Forelimb muscle (tissue), 1 donor: ENCODE measurements at places on chromosomes 11 and 22.

DNA sequence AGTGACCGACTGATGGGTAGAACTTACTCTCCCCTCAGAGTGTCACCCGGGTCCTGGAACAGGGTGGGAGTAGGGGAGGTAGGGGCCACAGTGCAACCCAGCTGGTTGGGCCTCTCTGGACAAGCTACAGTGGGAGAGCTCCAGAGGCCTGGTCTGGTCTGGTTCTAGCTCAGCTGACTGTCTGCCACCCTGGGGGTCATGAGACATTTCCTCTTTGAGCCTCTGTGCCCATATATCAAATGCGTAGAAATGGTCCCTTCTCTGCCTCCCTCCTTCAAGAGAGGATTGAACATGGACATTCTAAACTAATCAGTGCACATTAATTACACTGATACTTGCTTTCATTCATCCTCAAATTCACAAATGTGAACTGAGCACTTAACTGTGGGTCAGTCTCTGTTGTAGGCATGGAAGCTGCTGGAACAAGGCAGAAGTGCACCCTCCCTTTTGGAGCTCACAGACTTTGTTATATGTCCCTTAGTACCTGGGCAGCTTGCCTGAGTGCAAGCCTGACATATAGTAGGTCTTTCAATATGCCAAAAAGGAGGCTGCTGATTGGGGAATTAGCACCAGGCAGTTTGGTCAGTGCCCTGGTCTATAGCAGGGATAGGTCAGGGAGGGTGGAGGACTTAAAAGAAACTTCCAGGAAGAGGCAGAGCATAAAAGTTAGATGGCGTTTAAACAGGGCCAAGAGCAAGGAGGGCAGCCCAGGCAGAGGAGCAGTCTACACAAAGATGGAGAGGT, 25.7 kb downstream of the ARHGEF17 start:
- no peak for DNase-seq

- DNase-seq, result no peak
Measured at GRCh38 chr11:130854483-130854882, 61.8 kb downstream of the SNX19 start.

- DNase-seq, result no peak
Measured at GRCh38 chr11:69551963-69552362, 70.5 kb downstream of the LINC01488 start.

- no peak for DNase-seq
Measured at GRCh38 chr11:2940147-2940920, 11.1 kb upstream of the PHLDA2 start.

- no peak for DNase-seq
Measured at GRCh38 chr22:21972293-21972779, 10.3 kb downstream of the TOP3B start.

- no peak for DNase-seq
Measured at GRCh38 chr11:70460964-70461363, 62.6 kb downstream of the CTTN start.

- DNase-seq, result no peak
Measured at GRCh38 chr22:20017622-20017958, 967 bp upstream of the ARVCF start.

DNA sequence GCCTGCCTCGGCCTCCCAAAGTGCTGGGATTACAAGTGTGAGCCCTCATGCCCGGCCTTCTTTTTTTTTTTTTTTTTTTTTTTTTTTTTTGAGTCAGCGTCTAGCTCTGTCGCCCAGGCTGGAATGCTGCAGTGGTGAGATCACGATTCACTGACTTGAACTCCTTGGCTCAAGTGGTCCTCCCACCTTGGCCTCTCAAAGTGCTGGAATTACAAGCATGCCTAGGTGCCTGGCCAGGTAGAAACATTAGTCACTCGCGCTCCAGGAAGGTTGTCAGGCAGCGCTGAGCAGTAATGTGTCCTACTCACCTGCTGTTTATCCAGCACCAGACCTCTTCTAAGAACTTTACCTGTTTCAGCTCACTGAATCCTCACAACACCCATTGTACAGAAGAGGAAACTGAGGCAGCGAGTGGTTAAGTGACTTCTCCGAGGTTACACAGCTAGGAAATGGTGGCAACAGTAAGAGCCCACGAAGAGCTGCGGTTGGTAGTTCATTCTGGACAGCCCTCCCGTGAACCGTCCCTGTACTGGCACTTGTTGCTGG, 496 bp upstream of the CST6 start:
- no peak for DNase-seq

- DNase-seq, result no peak
Measured at GRCh38 chr22:44155115-44155514, 25.6 kb upstream of the PARVG start.

- DNase-seq, result no peak
Measured at GRCh38 chr22:17870407-17870806, 96.1 kb upstream of the BID start.

GRCh38 chr11:20337526-20338154, 25.9 kb upstream of the HTATIP2 start:
- peak; percentile 1 for DNase-seq

DNA sequence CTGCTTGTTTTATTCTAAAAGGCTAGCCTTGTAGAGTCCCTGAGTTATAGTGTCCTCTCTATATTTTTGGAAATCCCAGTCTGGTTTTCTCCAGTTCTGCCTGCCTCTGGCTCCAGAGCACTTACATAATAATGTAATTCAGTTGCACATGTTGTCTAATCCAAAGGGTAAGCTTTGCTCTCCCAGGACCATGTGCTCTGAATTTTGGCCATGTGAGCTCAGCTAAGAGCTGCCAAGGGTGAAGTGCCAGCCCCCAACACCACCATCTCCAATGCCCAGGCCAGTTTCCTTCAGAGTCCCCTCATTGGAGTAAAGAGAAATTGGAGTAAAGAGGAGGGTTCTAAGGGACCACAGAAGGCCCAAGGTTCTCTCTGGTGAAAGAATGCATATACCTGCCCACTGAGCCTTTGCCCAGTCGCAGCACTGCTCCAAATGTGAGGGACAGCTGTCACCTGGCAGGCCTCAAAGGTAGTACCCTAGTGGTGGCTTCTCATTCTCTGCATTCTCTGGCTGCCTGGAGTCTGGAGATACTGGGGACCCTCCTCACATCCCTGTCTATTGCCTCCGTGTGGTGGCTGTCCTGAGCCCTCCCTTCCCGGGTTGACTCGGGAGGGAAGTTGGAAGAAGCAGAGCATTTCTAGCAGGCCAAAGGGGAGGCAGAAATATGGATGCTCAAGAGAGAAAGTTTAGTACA, 4.9 kb downstream of the CRY2 start:
- DNase-seq, result no peak

DNA sequence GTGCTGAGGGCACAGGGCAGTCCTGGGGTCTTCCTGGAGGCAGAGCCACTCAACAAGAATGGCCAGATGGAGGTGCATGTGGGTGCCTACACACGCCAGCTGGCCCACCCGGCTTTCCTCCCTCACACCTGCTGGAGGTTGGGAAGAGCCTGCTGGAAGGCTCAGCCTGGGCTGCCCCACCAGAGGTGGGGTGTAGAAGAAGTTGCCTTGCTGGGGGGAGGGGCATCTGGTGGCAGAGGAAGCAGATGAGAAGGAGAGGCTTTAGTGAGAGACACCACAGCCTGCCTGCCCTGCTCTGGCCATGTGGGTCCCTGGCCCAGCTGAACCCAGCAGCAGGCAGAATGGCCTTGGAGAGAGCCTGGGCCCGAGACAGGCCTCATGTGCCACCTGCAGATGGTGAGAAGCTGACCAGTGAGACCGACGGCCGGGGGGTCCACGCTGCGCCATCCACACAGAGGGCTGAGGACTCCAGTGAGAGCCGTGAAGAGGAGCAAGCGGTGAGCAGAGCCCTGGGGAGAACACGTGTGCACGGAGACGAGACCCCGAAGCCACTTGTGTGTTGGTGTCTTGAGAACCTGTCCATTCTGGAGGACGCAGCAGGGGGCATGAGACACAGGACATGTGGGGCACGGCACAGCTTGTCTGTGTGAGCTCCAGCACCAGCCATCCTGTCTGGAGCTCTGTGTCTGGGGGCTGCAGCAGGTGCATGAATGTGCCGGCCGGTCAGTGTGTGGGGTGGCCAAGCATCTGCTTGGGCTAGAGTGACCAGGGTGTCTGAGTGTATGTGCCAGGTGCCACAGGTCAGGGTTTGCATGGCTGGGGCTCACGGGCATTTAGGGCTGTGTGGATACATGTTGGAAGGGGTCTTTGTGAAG, 2.7 kb downstream of the B4GALNT4 start:
- no peak for DNase-seq

DNA sequence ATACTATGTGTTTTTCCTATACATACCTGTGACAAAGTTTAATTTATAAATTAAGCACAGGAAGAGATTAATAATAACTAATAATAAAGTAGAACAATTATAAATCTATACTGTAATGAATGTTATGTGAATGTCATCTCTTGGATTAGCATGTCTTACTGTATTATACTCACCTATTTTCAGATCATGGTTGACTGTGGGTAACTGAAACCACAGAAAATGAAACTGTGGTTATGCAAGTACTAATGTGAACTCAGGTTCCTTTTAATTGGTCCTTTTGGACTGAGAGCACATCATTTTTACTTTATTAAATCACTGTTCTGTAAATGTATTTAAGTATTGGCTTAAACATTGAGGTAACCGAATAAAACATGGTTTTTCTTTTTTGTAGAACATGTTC, 108.8 kb downstream of the PPP6R3 start:
- no peak for DNase-seq

DNA sequence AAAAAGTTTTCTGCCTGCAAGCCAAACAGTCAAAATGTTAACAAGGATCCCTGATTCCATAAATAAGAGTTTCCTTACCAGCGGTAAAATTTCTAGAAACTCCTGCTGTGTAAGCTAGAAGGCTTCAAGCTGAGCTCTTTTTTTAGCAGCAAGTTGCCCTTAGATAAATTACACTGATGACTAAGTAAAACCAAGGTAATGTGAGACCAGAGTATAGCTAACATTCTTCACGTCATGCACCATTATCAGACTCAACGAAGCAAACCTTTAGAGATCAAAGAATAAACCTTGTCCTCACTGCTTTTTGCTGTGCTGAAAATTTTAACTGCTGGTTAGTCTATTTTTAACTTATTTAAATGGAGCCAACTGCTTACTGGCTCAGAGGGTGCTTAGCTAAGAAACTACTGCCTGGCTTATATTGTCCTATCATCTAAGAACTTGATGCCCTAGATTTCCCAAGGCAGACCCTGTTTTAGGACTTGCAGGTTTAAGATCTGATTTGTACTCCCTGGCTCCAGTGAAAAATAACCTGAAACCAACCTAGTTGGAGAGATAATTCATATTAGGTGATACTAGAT, 900.7 kb downstream of the JRKL start:
- no peak for DNase-seq

- no peak for DNase-seq
Measured at GRCh38 chr22:50249341-50250248, 1.5 kb downstream of the HDAC10 start.

DNA sequence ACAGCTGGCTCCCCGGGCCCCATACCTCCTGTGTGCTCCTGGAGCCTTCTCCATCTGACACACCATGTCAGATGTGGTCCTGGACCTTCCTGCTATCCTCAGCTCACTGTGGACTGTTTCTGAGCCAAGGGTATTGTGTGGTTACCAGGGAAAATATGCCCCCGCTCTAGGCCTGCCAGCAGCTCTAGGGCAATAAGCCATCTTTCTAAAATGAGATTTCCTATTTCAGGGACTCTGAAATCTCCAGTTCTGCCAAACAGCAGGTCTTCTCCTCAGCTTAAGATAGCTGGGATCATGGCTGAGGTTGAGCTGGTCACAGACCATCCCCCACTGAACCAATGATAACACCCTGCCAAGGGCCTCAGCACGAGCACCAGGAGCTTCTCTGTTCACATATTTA, 227.6 kb downstream of the ST3GAL4 start:
- no peak for DNase-seq

- DNase-seq, result no peak
Measured at GRCh38 chr11:83006877-83007330, 64.8 kb downstream of the RAB30 start.
